Suprapubic skin (tissue), 4 donors: ENCODE measurements at places on chromosomes 5 and 9.

DNA sequence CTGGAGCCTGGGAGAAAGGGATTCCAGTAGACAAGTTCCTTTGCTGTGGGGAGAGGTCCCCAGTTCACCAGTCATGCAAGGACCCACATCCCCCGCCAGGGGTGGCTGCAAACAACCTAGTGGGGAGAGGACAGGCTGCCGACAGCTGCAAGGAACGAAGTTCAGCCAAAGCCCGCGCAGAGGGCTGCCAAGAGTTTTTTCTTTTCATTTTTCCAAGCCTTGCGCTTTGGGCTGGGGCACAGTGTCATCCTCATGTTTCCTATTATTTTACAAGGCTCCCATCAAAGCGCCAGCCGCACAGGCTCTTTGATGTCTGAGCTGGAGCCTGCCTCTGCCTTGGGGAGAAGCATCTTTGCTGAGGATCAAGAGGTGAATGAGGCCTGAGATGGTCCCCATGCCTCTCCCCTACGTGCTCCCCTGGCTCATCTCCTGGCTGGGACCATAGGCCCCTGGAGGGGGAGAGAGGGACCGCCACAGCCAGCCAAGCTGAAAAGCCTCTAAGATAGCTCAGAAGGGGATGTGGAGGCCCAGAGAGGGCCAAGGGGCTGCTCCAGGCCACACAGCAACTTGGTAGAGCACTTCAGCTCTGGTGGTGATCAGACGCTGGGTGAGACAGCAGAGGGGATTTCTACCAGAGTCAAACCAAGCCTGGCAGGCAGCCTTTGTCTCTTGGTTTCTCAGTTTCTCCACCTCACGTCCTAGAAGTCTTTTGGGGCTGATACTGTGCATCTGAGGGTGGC is 50.4 kb upstream of the SYNPO start:
- no peak for DNase-seq

DNA sequence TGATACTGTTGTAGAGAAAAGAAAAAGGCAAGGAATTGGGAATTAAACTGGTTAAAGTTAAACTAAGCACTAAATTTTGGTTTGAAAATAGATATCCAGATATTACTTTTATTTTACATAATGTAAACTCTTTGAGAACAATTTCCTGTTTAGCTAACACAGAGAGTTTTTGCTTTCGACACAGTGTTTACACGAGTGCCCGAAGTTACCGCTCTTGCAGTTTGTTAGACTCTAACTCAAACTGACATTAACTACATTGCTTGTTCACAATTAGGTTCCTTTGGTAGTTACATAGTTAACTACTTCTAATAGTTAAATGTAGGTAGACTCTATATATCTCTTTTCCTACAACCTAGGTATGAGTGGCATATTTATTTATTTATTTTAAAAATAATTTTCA is 117.1 kb upstream of the CHD1 start:
- DNase-seq: no peak

GRCh38 chr5:148104226-148104625 is 40.4 kb downstream of the SPINK5 start:
- DNase-seq: no peak

DNA sequence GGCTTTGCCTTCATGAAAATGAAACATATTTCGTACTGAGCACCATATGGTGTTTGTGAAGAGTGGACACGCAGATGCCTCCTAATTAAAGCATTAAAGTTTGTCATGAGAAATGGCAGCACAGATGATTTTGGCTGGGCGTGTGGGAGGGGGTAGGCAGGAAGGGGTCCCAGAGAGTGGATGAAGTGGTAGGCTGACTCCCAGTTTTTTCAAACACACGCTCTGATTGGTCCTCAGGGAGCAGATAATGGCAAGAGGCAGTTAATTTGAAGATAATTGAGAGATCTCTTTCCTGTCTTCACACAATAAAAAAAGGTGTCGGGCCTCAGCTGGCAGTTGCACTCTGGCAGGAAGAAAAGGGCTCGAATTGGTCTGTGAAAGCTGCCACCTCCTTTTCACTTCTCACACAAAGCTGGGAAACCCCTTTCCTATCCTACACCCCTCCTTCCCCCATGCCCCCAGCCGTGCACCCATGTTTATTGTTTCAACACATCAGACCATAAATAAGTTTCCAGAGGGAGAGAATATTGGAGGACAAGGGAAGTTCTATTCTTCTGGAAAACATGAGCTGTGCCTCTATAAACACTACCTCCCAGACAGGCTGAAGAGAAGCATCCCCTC is 429.6 kb downstream of the ARHGEF28 start:
- DNase-seq: no peak

DNA sequence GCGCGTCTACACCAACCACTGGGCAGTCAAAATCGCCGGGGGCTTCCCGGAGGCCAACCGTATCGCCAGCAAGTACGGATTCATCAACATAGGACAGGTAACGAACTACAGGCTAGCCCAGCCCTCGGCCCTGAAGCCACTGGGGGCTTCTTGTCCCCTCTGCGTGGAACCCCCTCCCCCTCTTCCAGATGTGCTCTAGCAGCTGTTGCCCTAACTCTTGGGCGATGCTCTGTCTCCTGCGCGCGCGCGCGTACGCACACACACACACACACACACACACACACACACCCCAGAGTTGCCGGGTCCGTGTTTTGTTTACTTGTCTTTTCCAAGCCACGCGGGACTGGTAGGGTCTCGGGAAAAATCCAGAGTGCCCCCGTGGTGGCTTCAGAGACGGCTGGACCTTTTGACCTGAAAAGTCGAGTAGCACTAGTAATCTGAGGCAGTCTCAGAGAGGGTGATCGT is 836 bp downstream of the PCSK5 start:
- DNase-seq: peak; percentile 70

DNA sequence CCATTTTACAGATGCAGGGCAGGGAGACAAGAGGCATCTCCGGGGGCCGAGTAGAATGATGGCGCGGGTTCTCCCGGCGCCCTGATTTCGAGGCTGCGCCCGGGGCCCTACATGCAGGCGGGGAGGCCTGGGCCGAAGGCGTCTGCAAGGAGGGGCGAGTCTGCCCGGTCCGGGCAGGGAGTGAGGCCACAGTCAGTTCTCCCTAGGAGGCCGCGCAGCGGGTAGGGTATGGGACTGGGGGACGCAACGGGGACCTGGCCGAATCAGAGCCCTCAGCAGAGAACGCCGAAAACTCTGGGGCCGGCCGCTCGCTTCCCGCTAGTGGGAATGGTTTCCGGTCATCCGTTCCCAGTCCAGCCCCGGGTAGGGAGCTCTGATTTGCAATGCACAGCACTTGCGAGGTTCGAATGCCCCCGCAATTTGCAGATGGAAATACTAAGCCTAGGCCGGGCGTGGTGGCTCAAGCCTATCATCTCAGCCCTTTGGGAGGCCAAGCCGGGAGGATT is 6.4 kb downstream of the TLX3 start:
- no peak for DNase-seq

- DNase-seq: no peak
Measured at GRCh38 chr9:26650325-26650724, 242.3 kb downstream of the CAAP1 start.

DNA sequence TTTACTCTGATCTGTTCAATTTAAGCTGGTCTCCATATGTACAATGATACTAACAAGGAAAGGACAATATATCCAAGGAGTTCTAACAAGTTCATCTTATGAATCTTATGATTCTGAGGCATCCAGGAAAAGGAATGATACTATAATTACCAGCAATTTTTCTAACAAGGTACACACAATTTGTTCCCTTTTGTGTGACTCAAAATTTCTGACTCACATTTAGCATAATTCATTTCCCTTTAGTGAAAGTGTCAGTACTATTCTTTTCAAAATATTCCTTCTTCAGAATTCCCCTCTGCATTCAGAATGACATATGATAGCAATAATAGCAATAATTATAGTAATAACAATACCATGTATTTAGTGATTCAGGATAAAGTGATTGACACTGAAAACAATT is 594.8 kb downstream of the DMRTA1 start:
- no peak for DNase-seq

GRCh38 chr9:114787781-114788498 is 17.9 kb downstream of the TNFSF15 start:
- DNase-seq: no peak

GRCh38 chr5:144433893-144434292 is 263.2 kb downstream of the KCTD16 start:
- no peak for DNase-seq

GRCh38 chr9:10613419-10613818 is 617 bp upstream of the PTPRD start:
- DNase-seq: no peak

GRCh38 chr9:109256336-109256735 is 64.5 kb downstream of the EPB41L4B start:
- no peak for DNase-seq

DNA sequence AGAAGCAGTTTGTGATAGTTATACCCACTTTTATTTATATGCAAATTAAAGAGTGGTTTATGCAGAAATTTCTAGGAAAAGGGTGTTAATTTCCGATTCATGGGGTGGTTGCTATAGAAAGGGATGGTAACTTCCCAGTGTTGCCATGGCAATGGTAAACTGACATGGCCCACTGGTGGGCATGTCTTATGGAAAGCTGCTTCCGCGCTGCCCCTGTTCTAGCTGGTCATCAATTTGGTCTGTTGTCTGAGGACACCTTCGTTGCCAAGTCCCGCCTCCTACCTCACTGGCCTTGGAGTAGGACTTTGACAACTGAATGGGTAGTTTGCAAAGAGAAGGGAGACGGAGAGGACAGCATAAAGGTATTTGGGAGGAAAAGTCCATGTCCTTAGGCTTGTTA is 74.0 kb upstream of the SMIM23 start:
- DNase-seq: peak; percentile 44

DNA sequence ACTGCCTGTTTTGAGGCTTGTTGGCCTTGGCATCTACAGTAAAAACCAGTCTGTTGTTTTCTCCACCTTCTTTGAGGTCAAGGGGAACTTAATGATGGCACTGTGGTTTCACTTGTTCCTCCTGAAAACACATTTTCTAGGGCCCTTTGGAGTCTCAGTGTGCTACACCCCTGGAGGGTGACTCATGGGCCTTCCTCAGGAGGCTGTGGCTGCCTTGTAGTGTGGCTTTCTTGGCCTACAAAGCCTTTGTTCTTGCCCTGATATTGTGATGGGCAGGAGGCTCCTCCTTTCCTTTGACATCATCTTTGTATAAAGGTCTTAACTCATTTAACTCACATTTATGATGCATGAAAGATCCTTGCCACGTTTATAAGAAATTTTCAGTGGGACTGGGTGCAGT is 56.3 kb upstream of the GPBP1 start:
- DNase-seq: no peak

DNA sequence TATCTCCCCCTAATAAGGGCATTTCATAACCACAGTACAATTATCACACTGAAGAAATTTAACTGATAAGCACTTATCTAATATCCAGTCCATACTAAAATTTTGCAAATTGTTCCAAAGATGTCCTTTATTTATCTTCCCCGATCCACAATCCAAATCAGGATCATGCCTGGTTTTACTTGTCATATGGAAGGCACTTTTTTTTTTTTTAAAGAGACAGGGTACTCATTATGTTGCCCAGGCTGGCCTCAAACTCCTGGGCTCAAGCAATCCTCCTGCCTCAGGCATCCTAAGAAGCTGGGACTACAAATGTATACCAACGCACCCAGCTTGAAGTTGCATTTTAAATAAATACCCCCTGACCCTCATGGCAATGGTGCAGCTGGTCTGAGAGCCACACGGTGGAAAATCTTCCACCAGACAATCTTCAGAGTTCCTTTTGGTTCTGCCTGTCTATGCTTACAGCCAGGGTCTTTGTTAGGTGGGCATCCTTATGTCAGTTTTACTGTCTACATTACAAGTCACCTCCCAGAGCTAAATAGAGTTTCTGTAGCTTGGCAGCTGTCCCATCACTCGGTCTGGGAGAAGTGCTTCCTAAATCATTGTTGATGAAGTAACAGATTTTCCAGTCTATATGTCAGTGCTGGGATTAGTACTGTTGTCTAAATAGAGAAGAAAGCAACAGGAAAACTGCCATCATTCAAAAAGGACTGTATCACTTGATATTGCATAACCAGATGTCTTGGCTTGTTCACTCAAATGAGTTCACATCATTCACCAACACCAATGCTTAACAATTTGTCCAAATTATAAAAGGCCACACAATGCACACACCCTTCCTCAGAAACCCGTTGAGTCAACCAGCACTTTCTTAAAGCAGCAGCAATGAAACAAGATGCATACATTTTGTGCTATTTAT is 26.4 kb downstream of the PTPN3 start:
- no peak for DNase-seq

GRCh38 chr5:180990086-180990881 is 1.6 kb downstream of the BTNL3 start:
- no peak for DNase-seq

DNA sequence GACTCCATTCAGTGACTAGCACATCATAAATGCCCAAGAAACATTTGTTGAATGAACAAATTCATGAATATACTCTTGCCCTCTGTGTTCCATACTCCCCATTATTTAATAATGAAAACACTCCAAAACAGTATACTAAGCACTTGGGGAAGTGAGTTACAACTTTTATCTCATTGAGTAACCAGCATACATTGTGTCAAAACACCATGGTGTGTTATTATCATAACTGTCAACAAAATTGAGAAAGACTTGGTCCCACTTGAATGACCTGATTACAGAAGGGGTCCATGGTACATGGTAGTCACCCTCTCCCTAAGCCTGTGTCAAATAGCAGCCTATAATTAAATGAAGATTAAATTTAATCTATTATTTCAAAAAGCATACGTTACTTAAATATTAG is 16.2 kb downstream of the ANKH start:
- DNase-seq: no peak

DNA sequence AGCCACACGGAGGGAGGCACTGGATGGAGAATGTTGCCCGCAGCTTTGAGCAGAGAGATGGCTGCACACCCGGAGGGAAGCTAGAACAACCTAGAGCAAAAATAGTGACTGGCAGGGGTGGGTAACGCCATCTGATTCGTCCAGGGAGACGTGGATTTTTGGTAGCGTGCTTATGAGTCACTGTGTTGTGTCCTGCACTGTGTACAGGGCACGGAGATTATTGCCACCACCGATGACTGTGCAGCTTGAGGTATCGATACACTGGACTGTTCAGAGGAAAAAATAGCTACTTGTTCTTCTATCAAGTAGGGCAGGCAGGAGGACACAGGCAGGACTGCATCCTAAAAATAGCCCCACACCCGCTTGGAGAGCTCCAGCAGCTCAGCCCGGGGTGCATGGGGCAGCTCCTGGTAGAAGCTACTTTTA is 6.0 kb downstream of the UBE2QL1 start:
- DNase-seq: no peak

- no peak for DNase-seq
Measured at GRCh38 chr5:149024477-149024876, 38.4 kb downstream of the SH3TC2 start.

DNA sequence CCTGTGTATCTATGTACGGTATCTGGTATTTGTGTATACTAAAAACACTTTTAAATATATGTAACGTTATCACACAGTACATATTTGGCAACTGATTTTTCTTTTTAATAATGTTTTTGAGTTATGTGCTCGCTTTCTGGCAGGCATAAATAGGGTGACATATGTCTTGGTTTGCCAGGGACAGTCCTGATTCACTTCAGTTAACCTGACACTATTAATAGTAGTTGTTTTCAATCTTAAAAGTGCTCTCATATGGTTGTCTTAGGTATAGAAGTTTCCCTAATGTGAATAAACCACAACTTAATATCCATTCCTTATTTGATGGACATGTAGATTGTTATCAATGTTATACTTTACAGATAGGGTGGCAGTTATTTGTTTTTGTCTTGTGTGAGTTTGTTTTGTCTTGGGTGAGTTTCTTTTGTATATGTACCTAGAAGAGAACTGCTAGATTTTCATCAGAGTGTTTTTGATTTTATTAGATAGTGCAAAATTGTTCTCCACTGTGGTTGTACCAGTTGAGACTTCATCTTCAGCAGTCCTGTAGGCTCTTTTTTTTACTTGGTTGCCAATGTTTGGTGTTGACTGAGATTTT is 7.9 kb downstream of the G3BP1 start:
- DNase-seq: no peak
